Keratinocyte (primary cell): ENCODE measurements at places on chromosomes 5 and 9.

DNA sequence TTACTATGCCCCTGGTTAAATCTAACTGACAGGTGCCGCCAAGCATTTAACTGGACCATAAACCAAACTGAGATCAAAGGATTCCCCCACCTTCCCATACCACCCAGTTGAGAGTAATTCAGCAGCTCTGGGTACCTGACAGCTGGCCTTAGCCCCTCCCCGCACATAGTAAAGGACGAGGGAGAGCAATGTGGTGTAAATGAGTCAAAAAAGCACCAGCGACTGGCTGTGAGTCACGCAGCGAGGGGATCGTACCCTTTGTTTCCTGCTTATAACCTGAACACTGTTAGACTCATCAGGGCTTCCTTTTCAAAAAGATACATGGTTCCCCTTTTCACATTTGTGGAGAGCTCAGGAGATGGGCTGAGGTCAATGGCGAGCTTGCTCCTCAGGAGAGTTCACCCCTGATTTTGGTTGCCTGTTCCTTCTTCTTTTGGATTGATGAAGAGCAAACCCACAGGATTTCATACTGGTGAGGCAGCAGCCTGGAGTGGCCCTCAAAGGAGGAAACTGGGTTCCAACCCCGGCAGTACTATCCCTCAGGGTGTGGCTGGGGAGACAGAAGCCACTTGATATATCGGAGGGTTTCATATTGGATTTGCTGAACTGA lies 71.5 kb downstream of the ANKRD33B start:
- no peak for DNase-seq

GRCh38 chr9:19154135-19154612 lies 26.9 kb upstream of the PLIN2 start:
- no peak for DNase-seq

DNA sequence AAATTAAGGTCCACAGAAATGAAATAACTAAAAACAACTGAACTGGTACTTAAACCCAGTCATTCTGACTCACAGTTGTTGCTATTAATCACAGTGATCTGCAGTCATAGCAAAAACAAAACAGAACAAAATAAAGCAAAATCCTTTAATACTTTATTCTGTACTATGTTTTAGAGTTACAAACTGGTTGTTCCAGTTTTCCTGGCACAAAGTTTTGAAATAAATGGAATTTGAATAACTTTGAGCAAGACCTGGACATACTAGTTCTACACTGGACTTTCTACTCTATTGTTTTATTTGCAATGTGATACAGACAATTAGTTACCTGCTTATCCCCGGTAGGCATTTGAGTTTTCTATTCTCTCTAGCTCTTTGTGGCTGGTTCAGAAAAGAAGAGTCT lies 147.9 kb downstream of the DMRT2 start:
- DNase-seq = no peak

- DNase-seq = no peak
Measured at GRCh38 chr5:81425569-81425968, 31.6 kb upstream of the ACOT12 start.

- no peak for DNase-seq
Measured at GRCh38 chr5:88092958-88093605, 175.6 kb downstream of the TMEM161B start.

- no peak for DNase-seq
Measured at GRCh38 chr5:156043351-156043750, 283.6 kb upstream of the SGCD start.

GRCh38 chr5:74963407-74963806 lies 89.0 kb downstream of the GCNT4 start:
- DNase-seq = no peak

- DNase-seq = no peak
Measured at GRCh38 chr9:25935188-25935587, 256.9 kb upstream of the TUSC1 start.

GRCh38 chr5:131250751-131251475 lies 12.9 kb upstream of the CDC42SE2 start:
- no peak for DNase-seq

- no peak for DNase-seq
Measured at GRCh38 chr5:10019236-10019635, 230.5 kb downstream of the ATPSCKMT start.

DNA sequence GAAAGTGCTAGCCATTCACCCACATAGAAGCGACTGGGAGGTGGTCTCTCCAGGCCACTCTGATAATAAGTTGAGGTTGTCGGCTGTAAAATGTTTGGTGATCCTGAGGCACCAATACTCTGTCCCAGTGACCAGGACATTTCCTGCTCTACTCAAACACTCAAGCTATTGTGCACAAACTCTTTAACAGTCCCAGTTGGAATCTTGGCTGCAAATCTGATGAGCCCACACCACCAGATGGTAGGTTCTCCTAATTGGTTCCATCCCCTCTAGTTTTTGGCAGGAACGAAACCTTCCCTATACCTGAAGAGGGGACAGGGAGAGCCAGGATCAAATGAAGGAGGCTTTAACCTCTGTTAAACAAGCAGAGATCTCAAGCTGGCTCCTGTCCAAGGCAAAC lies 14.3 kb downstream of the GRIA1 start:
- no peak for DNase-seq

GRCh38 chr5:102796498-102796897 lies 41.4 kb downstream of the PAM start:
- DNase-seq = no peak

DNA sequence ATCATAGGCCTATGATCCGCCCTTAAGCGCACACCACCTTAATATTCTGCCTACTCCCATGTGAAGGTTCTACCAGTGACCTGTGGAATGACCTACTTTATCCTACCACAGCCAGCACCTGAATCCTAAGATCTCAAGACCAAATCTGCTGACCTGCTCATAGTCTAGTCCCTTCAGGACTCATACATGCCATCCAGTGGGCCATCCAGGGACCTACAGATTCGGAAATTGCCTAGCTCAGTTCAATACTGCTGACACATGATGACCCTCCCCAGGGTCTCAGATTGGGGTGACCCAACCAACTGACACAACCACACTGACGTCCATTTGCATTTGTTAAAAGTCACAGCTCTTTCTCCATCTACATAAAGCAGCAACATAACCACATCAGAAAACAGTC lies 443.8 kb upstream of the ST8SIA4 start:
- DNase-seq = no peak

GRCh38 chr5:177131019-177131320 lies 2.6 kb upstream of the NSD1 start:
- DNase-seq = no peak

DNA sequence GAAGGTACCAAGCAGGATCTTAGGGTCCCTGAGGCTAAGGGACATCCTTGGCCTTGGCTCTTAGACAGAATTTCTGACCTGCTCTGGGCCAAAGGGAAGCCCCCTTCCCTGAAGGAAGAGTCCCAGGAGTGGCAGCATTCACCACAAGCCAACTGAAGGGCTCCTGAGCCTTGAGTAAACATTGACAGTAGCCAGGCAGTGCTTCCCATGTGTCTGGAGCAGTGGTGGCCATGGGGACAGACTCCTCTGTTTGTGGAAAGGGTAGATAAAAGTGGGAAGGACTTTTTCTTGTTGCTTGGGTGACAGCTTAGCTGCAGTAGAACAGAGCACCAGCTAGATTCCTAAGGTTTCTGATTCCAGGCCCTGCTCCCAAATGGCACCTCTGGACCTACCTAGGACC lies 61.4 kb upstream of the VLDLR start:
- no peak for DNase-seq

DNA sequence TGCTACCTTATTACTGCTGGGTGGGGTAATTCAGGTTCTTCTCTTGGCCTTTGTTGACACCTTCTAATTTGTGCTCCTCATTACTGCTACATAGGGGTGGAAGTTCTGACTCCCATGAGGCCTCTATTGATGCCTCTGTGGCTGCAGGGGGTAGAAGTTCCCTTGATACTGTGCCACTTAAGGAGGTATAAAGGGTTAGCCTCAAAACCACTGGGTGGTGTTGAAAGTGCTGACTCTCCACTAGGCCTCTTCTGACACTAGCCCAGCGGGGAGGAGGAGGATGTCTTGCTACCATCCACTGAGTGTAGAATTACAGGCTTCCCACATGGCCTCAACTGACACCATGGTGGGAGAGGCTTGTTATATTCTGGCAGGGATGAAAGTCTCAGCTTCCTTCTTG lies 36.7 kb upstream of the CCDC112 start:
- DNase-seq = no peak

- no peak for DNase-seq
Measured at GRCh38 chr5:78377718-78378105, 17.3 kb downstream of the SCAMP1 start.

DNA sequence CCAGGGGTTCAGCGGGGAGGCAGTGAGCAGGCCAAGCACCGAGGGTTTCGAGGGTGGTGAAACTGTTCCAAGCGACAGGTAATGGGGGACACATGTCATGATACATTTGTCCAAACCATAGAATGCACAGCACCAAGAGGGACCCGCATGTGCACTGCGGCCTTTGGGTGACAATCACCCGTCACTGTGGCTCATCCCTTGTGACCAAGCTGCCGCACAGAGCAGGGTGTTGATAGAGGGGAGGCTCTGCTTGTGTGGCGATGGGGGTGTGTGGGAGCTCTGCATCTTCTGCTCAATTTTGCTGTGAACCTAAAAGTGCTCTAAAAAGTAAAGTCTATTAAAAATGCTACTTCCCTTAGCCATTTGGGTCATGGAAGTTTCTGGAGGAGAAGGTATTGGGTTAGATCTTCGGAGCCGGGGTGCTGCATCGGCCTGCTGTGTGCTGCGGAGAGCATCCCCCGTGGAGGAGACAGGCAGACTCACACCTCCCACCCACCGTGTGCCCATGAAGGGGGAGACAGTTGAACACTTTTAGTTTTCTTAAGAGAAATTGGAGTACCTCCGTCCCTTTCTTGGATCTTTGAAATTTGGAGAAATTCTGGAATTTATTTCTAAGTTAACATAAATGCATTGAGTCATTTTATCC lies 280.4 kb upstream of the IRX2 start:
- DNase-seq = no peak

- DNase-seq = no peak
Measured at GRCh38 chr5:173745123-173745522, 128.7 kb upstream of the BOD1 start.

- no peak for DNase-seq
Measured at GRCh38 chr9:120715389-120715924, 1.2 kb upstream of the MEGF9 start.

- no peak for DNase-seq
Measured at GRCh38 chr5:171790408-171790807, 4.8 kb downstream of the SMIM23 start.

DNA sequence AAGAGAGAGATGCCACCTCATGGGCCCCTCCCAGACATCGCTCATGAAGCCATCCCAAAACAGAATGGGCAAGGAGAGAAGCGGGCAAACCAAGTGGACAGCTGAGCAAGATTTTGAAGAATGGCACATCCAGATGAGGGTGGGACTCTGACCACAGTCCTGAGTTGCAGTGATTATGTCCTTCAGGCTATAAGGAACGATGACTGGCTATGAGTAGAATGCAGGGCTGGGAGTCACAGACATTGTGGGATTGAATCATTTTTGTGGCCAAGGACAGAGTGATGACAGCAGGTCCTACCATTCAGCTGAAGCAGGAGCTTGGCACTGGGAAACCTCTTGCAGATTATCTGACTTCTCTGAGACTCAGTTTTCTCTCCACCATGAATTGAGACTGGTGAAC lies 245.7 kb upstream of the SLC30A5 start:
- peak; percentile 2 for DNase-seq

DNA sequence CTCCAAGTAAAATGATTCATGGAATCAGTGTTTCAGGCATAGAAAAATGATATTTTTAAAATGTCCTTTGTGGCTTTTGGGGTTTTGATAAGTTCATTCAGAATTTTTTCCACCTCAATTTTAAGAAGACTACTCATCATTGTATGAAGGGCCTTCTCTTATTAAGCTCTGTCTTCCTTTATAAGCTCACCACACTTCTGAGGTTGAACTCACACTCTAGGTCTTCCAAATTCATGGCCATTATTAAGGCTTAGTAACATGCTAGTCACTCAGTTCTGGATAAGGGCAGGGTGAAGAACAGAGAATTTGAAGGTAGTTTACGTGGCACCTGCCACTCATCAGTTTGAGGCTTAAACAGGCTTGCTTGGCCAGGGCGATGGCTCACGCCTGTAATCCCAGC lies 4.2 kb downstream of the MELK start:
- no peak for DNase-seq

DNA sequence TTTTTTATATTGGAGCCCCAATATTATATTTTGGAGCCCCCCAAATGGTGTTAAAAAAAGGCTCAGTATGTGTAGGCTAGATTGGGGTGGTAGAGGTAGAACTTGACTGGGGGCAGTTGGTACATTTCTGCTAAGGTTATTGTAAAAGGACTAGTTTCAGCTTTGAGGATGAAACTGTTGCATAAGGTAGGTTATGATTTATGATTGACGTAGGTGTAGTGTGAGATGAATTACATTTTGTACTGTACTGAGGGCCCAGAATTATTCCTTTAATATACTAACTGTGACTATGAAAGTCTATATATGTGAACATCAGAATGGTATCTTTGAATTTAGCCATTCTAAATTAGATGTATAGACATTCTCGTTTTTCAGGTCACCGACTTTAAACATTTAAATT lies 3.6 kb downstream of the RIC1 start:
- DNase-seq = no peak

DNA sequence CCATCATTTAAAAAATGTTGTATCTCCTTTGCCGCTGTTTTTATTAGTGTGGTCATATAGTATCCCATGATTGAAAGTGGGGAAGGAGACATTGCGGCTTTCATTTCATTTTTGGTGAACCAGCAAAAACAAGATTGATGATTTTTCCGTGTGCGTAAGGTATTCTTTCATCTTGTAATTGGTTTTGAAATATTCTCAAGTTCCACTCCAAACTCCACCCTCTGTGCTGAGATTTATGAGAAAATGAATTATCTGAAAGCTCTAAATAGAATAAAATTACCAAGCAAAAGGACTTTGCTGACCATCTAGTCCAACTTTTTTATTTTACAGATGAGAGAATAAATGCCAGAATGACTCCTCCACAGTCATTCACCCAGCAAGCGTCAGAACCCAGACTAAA lies 103.1 kb upstream of the MPDZ start:
- DNase-seq = no peak

GRCh38 chr5:100493996-100494395 lies 41.2 kb upstream of the FAM174A start:
- no peak for DNase-seq

- no peak for DNase-seq
Measured at GRCh38 chr9:11805969-11806368, 887.2 kb upstream of the TYRP1 start.

- DNase-seq = no peak
Measured at GRCh38 chr5:1429496-1429895, 15.7 kb downstream of the SLC6A3 start.

DNA sequence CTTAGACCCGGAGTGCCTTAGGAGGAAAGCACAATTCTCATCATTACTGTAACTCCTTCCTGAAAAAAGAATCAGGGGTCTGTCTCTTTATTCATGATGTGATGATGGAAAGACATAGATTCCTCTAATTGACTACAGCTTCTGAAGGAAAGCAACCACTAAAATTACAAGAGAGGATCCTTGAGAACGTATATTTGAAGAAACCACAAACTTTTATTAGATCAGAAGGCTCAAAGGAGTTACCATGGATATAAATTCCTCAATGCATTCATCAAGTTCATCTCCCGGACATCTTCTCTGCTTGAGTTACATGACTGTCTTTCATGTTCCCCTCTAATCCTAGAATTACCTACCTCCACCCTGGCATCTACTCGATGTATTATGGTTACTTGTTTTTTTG lies 104.1 kb upstream of the PAPPA start:
- no peak for DNase-seq

- no peak for DNase-seq
Measured at GRCh38 chr5:96283589-96283988, 149.5 kb downstream of the PCSK1 start.

GRCh38 chr5:134824681-134825080 lies 21.1 kb upstream of the C5orf24 start:
- no peak for DNase-seq
